Esophagus muscularis mucosa (tissue), 4 donors: ENCODE measurements at places on chromosomes 4 and X.

DNA sequence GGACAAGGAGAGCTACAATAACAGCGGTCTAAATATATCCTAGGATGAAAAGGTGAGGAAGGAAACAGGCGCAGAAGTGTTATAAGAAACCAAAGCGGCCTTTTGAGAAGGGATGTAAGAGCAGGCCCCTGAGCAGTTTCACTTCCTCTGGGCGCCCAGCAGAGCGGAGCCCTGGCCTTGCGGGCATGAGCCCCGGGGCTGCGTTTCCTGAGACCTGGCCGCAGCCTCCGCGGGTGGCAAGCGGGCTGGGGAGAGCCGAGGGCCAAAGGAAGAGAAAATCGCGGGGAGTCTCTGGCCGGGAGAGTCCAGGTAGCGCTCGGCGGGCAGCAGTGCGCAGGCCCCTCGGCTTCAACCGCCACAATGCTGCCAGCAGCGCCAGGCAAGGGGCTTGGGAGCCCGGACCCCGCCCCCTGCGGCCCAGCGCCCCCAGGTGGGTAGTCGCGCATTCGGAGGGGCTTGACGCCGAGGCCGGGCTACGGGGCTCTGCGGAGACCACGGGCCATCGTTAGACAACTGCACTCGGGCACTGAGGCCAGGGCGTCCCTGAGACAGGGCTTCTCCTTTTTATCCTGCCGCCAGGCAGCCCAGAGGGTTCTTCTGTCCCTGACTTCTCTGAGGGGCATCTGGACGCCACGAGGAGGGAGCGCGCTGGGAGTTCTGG lies at the start of gene BANK1:
BANK1 (plus strand) TSS at position 210 of the 661 bp plus-strand sequence; CDS start at position 361, 151 bp downstream.
- peaks cover 5% of the 10 kb centered on the region for H3K27me3 ChIP-seq
- no peak for DNase-seq
- no peaks in the 10 kb centered on the region for H3K36me3 ChIP-seq
- H3K4me1 ChIP-seq = peaks cover 11% of the 10 kb centered on the region

- no peaks in the 10 kb centered on the region for H3K4me1 ChIP-seq
- no peak for DNase-seq
- H3K27ac ChIP-seq = no peak overlapping the region
- no peaks in the 10 kb centered on the region for H3K36me3 ChIP-seq
Observed at GRCh38 chrX:136321532-136321931, 20.8 kb downstream of the ADGRG4 start.

DNA sequence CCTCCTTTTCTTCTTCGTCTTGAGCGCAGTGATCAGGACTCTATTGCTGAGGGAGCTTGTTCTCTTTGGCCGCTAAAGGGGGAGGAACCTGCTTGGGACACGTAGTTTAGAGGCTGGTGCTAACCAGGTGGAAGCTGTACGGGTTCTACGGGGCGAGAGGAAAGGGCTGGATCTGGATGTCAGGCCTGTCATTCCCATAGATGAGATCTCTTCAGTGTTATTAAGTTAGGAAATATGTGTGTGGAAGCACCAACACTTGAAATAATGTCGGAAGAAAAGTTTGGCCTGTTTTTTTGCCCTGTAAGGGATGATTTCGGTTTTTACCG lies 643 bp downstream of the SRP72 start:
- H3K4me3 ChIP-seq = peak overlapping the region; percentile 80
- peaks cover 10% of the 10 kb centered on the region for H3K36me3 ChIP-seq
- H3K4me1 ChIP-seq = peaks cover 29% of the 10 kb centered on the region
- no peak for DNase-seq

- DNase-seq = no peak
- no peaks in the 10 kb centered on the region for H3K4me1 ChIP-seq
- H3K27me3 ChIP-seq = no peaks in the 10 kb centered on the region
- no peak overlapping the region for H3K27ac ChIP-seq
- H3K36me3 ChIP-seq = no peaks in the 10 kb centered on the region
Observed at GRCh38 chrX:42219231-42219630, 295.9 kb upstream of the CASK start.

GRCh38 chr4:95547715-95548471 lies 880 bp downstream of the UNC5C start:
- H3K27ac ChIP-seq = peak overlapping the region; percentile 83
- H3K4me3 ChIP-seq = peak overlapping the region; percentile 70
- no peaks in the 10 kb centered on the region for H3K27me3 ChIP-seq
- H3K4me1 ChIP-seq = peaks cover 7% of the 10 kb centered on the region
- no peaks in the 10 kb centered on the region for H3K36me3 ChIP-seq

GRCh38 chr4:179372242-179372641 lies 1930.0 kb upstream of the AGA start:
- no peak overlapping the region for H3K27ac ChIP-seq
- no peaks in the 10 kb centered on the region for H3K36me3 ChIP-seq
- no peak for DNase-seq
- no peaks in the 10 kb centered on the region for H3K27me3 ChIP-seq

DNA sequence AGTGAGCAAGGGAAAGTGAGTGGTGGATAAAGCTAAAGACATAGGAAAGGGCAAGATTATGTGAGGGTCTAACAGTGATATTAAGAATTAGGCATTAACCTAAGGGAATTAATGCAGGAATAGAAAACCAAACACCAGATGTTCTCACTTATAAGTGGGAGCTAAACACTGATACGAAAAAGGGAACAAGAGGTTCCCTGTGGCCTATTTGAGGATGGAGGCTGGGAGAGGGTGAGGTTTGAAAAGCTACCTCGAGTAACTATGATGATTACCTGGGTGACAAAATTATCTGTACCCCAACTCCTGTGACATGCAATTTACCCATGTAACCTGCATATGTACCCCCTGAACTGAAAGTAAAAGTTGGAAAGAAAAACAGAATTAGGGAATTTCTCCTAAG lies 79.0 kb downstream of the ANXA3 start:
- H3K4me1 ChIP-seq = peaks cover 6% of the 10 kb centered on the region
- H3K27me3 ChIP-seq = no peaks in the 10 kb centered on the region
- no peak overlapping the region for H3K4me3 ChIP-seq
- no peaks in the 10 kb centered on the region for H3K36me3 ChIP-seq
- no peak overlapping the region for H3K27ac ChIP-seq

GRCh38 chrX:49230500-49231232 lies 2.5 kb downstream of the CACNA1F start:
- H3K4me1 ChIP-seq = peaks cover 3% of the 10 kb centered on the region
- no peak overlapping the region for H3K27ac ChIP-seq
- H3K36me3 ChIP-seq = no peaks in the 10 kb centered on the region
- H3K27me3 ChIP-seq = peaks cover 3% of the 10 kb centered on the region
- peak overlapping the region; percentile 47 for H3K4me3 ChIP-seq
